ENCODE measurements at places on chromosomes 12 and 14.

DNA sequence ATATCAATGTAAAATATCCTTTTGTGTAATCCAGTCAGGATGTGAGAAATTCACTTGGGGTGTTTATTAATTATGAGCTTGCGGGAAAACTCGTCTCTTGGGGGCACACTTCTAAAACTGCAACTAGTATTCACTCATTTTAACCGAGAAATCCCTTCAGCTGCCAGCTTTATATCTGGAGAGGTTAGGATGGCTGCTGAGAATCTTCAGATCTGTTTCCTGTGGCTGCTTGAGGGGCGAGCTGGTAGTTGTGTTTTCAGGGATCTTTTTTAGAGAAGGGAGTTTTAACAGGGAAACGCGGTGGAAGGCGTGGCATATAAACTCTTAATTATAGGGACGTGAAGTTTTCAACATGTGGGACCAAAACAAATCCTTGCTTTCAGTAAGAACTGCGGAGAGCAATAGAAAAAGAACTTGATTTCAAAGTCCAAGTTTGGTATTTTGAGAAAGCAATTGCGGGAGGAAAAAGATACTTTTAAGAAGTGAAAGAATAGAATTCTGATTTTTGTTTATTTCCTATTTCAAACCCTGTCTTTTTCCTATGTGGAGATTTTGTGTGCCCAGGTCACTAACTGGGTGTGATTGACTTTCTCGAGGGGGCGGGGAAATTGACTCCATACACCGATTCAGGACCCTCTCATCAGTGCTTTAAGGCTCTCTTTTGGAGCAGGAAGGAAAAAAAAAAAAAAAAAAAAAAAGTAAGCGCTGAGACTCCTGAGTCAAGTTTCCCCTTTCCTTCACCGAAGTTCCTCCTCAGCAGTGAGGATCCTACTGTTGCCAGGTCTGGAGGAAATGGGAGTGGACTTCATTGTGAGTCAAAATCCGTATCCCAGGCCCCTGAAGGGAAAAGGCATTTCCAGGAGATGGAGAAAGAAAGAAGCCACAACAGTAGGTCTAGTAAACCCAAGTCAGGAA, 1.1 kb downstream of the PPFIBP1 start:
- peaks cover 38% of the 10 kb centered on the region for H3K4me1 ChIP-seq
- peak overlapping the region; percentile 89 for H3K4me3 ChIP-seq
- DNase-seq: no peak
- peak overlapping the region; percentile 92 for H3K27ac ChIP-seq
- no peaks in the 10 kb centered on the region for H3K36me3 ChIP-seq

DNA sequence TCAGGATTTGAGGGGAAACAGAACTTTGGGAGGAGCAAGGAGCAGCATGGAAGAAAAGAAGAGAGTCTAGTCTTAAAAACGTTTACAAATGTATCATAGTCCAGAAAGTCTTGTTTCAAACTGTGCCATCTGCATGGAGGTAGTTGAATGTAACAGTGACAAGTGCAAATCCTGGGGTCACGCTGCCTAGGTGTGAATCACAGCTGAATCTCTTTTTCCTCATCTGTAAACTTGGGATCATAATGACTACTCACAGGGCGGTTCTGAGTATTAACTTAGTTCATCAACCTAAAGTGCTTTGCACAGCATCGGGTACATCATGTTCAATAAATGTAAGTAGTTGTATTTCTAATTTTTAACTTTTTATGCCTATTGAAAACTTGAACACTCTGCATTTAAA, 208.5 kb downstream of the CHST11 start:
- H3K27ac ChIP-seq: no peak overlapping the region
- no peak overlapping the region for H3K4me3 ChIP-seq
- no peak for DNase-seq
- H3K27me3 ChIP-seq: no peaks in the 10 kb centered on the region
- peaks cover 29% of the 10 kb centered on the region for H3K4me1 ChIP-seq

GRCh38 chr14:105084741-105085571, 19.7 kb upstream of the GPR132 start:
- H3K27me3 ChIP-seq: no peaks in the 10 kb centered on the region
- H3K36me3 ChIP-seq: no peaks in the 10 kb centered on the region

GRCh38 chr12:101407049-101407435, 530 bp downstream of the ARL1 start:
- peak overlapping the region; percentile 95 for H3K27ac ChIP-seq
- H3K4me3 ChIP-seq: peak overlapping the region; percentile 84
- H3K36me3 ChIP-seq: no peaks in the 10 kb centered on the region
- DNase-seq: no peak
- peaks cover 10% of the 10 kb centered on the region for H3K4me1 ChIP-seq
- no peaks in the 10 kb centered on the region for H3K27me3 ChIP-seq

- H3K27ac ChIP-seq: no peak overlapping the region
- no peaks in the 10 kb centered on the region for H3K27me3 ChIP-seq
- no peaks in the 10 kb centered on the region for H3K36me3 ChIP-seq
- no peak overlapping the region for H3K4me3 ChIP-seq
These were observed 32.6 kb downstream of the PPP2R5E start for GRCh38 chr14:63510538-63510937.

GRCh38 chr14:101927859-101928258, 36.5 kb upstream of the DYNC1H1 start:
- peak; percentile 89 for DNase-seq
- peaks cover 4% of the 10 kb centered on the region for H3K4me1 ChIP-seq
- H3K27ac ChIP-seq: peak overlapping the region; percentile 56
- H3K27me3 ChIP-seq: no peaks in the 10 kb centered on the region
- no peak overlapping the region for H3K4me3 ChIP-seq

- no peaks in the 10 kb centered on the region for H3K36me3 ChIP-seq
- no peak overlapping the region for H3K27ac ChIP-seq
- no peaks in the 10 kb centered on the region for H3K4me1 ChIP-seq
These were observed 18.1 kb upstream of the SSPN start for GRCh38 chr12:26177283-26177682.

DNA sequence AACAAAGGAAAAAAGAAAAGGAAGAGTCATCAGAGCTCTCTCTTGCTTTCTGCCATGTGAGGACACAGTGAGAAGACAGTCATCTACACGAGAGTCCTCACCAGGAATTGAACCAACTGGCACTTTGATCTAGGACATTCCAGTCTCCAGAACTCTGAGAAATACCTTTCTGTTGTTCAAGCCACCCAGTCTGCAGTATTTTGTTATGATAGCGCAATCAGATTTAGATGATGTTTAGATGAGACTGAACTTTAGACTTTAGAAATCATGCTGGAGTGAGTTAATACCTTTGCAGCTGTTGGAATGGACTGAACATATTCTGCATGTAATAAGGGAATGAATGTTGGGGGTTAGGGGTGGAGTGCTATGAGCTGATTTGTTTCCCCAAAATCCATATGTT, 28.1 kb upstream of the RAB21 start:
- DNase-seq: no peak
- H3K27ac ChIP-seq: no peak overlapping the region
- H3K36me3 ChIP-seq: no peaks in the 10 kb centered on the region
- no peaks in the 10 kb centered on the region for H3K27me3 ChIP-seq

DNA sequence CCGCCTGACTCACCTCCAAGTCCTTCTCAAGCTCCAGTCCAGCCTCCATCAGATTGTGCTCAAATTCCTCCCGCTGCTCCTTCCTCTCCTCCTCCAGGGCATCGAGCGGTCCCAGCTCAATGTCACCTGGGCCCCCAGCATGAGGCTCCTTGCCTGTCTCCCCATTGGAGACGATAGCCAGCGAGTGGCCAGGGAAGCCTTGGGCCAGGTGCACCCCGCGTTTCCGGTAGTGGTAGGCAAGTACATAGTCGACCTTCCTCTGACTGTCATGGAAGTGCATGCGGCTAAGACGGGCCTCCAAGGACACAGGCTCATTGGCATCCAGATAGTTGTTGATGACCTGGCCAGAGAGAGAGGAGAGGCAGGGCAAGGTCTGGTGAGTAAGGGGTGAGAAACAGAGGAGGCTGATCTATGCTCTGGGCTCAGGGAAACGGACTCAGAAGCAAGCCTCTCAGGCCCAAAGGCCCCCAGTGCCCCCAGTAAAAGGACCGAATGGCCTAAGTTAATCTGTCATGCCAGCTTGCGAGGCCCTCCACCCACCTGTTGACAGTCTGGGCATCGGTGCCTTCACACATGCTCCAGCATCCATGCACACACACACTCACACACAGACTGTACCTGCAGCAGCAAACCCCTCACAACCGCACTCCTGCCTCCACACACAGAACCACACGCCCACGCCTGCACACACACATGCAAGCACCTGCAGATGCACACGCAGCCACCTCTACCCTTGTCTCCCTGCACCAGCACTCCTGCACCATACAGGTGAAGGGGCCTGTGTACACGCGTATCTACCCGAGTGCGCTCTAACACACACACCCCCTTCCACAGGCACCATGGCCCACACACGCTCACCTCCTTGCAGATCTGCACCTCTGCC, 23.8 kb downstream of the ANO2 start:
- no peaks in the 10 kb centered on the region for H3K36me3 ChIP-seq
- H3K4me3 ChIP-seq: no peak overlapping the region
- no peak overlapping the region for H3K27ac ChIP-seq
- no peak for DNase-seq

DNA sequence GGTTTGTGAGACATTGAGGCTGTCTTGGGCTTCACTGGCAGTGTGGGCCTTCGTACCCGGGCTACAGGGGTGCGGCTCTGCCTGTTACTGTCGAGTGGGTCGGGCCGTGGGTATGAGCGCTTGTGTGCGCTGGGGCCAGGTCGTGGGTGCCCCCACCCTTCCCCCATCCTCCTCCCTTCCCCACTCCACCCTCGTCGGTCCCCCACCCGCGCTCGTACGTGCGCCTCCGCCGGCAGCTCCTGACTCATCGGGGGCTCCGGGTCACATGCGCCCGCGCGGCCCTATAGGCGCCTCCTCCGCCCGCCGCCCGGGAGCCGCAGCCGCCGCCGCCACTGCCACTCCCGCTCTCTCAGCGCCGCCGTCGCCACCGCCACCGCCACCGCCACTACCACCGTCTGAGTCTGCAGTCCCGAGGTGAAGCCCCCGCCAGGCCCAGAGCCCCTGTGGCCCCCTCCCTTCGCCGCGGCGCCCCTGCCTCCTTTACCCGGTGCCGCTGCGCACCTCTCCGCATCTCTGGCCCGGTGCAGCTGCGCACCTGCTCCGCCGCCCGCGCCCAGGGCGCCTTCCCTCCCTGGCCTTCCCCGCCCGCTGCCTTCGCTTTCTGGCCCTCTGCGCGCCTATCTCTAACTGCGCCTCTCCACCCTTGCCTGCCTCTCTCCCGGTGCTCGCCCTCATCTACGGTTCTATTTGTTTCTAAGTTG, at the start of gene ENO2:
Gene ENO2 (plus strand): TSS at position 335 of the 701 bp plus-strand sequence. CDS start 1,253 bp downstream, outside the sequence.
- H3K27ac ChIP-seq: peak within 1 kb of the TSS; percentile 62
- peak; percentile 68 for DNase-seq
- H3K36me3 ChIP-seq: peaks cover 30% of the 10 kb centered on the region
- H3K4me3 ChIP-seq: peak within 1 kb of the TSS; percentile 79
- H3K27me3 ChIP-seq: peaks cover 11% of the 10 kb centered on the region
- H3K4me1 ChIP-seq: peaks cover 24% of the 10 kb centered on the region

GRCh38 chr12:93912086-93912733, 235.0 kb downstream of the CRADD start:
- no peak overlapping the region for H3K27ac ChIP-seq
- H3K4me3 ChIP-seq: no peak overlapping the region
- no peaks in the 10 kb centered on the region for H3K27me3 ChIP-seq
- no peaks in the 10 kb centered on the region for H3K36me3 ChIP-seq
- H3K4me1 ChIP-seq: no peaks in the 10 kb centered on the region
- peak; percentile 26 for DNase-seq

GRCh38 chr12:44812062-44812461, 64.1 kb downstream of the NELL2 start:
- DNase-seq: no peak
- H3K36me3 ChIP-seq: no peaks in the 10 kb centered on the region
- no peak overlapping the region for H3K4me3 ChIP-seq
- H3K27me3 ChIP-seq: no peaks in the 10 kb centered on the region

DNA sequence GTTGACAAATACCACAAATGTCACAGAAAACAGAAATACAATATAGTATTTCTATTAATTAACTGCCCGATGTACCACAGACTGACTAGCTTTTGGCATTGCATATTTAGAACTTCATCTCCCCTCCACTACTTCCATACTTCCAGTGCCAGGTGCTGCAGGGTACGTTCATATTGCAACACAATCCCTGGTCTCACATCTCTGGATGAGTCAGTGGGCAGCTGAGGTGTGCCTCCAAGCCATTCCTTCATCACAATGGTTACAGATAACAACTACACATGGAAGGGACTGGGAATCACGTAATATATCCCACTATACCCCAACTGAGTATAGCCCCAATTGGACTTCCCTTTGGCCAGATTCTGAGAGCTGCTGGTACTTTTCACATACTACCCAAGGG, 31.1 kb downstream of the CCDC198 start:
- H3K27me3 ChIP-seq: no peaks in the 10 kb centered on the region
- DNase-seq: no peak
- no peaks in the 10 kb centered on the region for H3K4me1 ChIP-seq
- no peak overlapping the region for H3K27ac ChIP-seq

GRCh38 chr12:94851396-94852028, 152.0 kb downstream of the NDUFA12 start:
- H3K4me1 ChIP-seq: no peaks in the 10 kb centered on the region
- peaks cover 4% of the 10 kb centered on the region for H3K27me3 ChIP-seq
- no peak for DNase-seq
- H3K36me3 ChIP-seq: no peaks in the 10 kb centered on the region

GRCh38 chr14:91246051-91246852, 1.7 kb upstream of the GPR68 start:
- H3K4me1 ChIP-seq: peaks cover 31% of the 10 kb centered on the region
- peak overlapping the region; percentile 63 for H3K27ac ChIP-seq
- no peaks in the 10 kb centered on the region for H3K36me3 ChIP-seq
- H3K4me3 ChIP-seq: no peak overlapping the region
- DNase-seq: peak; percentile 67

DNA sequence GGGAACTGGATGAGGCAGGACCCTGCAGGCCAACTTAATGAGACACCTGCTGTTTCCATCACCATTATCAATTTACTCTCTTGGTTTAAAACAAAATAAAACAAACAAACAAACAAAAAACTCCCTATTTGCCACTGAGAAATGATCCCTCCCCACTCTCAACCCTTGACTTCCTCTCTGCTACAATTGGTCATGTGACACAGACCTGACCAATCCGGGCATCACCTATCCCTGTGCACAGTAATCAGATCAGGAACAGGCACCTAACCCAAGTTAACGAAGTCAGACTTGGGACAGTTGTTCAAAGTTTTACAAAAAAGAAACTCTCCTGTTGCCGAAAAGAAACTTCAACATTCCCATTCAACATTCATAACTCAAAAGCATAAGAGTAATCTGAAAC, 58.4 kb downstream of the NELL2 start:
- H3K36me3 ChIP-seq: no peaks in the 10 kb centered on the region
- no peak overlapping the region for H3K4me3 ChIP-seq
- DNase-seq: no peak
- no peak overlapping the region for H3K27ac ChIP-seq
- no peaks in the 10 kb centered on the region for H3K27me3 ChIP-seq

DNA sequence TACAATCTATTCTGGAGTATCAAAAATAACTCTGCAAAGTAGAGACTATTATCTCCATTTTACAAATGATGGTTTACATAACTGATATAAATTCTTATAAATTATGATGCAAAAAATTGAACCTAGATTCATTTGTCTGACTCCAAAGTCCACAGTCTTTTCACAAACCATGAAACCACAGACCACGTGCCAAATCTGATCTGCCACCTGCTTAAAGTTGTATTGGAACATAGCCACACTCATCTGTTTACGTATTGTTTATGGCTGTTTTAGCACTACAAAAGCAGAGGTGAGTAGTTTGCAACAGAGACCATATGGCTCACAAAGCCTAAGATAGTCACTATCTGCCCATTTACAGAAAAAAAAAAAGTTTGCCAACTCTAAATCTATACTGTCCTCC, 105.3 kb downstream of the KCNH5 start:
- no peaks in the 10 kb centered on the region for H3K36me3 ChIP-seq
- no peak overlapping the region for H3K27ac ChIP-seq
- no peak for DNase-seq
- H3K4me3 ChIP-seq: no peak overlapping the region
- H3K4me1 ChIP-seq: no peaks in the 10 kb centered on the region

All from stomach (tissue), 19 donors.